ENCODE measurements at places on chromosomes 7 and 10.

GRCh38 chr7:123770378-123770777 lies 21.6 kb upstream of the WASL start:
- DNase-seq = no peak

DNA sequence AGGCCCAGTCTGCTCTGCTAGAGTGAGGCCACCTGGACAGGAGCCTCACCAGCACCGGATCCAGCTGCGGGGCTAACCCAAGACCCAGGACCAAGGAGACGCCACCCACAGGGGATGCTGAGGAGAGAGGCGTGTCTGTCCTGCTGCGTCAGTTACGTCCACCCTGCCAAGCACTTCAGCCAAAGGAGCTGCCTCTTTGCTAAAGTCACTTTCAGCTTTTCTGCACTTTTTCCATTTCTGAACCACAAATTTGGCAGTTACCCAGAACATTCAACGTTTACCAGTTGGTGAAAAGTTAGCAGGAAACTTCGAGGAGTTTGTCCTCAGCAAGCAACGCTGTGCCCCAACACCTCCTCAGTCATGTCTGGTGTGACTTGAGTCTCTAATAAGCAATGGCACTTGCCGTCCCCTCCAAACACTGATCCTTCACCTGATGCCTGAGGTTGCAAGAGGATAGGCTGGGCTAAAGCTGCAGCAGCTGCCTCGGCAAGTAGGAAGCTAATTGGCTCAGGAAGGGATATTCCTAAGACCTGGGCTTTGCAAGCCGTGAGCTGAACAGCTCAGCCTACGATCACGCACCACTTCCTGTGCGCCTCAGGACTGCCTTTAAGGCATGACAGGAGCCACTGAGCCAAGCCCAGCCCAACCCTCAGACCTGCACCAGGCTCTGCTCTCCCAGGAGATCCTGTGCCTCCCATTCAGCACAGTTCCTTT lies 40.1 kb downstream of the KCNH2 start:
- no peak for DNase-seq

GRCh38 chr10:119283818-119284217 lies 76.4 kb downstream of the GRK5 start:
- DNase-seq = no peak

DNA sequence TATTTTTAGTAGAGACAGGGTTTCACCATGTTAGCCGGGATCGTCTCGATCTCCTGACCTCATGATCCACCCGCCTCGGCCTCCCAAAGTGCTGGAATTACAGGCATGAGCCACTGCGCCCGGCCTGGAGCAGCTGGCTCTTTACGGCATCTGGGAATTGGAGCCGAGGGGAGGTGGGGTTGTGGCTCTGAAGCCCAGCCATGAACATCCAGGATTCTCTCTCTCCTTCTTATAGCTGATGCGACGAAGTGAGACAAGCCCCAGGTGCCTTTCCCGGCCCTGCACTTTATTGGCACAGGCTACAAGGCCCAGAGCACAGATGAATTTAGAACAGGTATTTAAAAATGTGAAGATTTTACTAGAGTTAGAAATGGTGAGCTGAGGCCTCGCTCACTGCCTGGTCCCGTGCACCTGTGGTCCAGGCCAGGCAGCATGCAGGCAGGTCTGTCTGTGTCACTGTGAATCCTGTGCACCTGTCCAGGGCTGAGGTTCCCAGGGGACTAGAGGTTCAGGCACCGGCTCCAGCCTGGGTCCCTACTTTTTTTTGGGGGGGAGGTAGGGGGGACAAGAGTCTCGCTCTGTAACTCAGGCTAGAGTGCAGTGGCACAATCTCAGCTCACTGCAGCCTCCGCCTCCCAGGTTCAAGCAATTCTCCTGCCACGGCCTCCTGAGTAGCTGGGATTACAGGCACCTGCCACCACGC lies 379.7 kb upstream of the FOXK1 start:
- DNase-seq = no peak

DNA sequence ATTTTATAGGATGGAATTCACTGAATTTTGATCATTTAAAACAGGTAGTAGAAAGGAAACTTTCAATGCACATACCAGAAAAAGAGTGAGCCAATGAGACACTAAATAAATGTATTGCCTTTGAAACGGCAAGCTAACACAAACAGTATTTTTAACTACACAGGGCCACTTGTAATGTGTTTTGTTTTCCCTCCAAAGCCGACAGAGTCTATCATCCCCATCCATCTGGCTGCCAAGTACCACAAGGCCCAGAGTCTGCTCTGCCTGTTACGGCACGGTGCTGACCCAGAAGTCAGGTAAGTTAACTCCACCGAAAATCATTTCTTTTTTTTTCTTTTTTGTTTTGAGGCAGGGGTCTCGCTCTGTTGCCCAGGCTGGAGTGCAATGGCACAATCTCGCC lies 1.5 kb downstream of the ANKRD61 start:
- no peak for DNase-seq

DNA sequence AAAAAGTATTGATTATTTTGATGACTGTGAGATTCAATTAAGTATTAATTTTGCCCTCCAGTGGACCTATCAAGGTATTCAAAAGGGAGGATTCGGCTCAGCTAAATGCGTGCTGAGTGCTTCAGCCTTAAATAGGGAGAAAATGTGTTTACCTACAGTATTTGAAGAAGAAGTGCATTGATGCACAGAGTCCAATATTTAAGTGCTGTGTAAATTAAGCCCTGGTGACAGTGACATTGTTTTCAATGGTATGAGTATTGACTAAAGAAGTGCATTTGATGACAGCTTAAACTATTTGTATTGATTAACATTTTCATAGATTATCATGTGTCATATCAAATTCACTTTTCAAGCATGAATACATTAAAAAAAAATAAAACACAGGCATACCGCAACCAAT lies 106.6 kb downstream of the POU6F2 start:
- no peak for DNase-seq

GRCh38 chr10:26331371-26331770 lies 106.8 kb upstream of the APBB1IP start:
- DNase-seq = no peak

- DNase-seq = no peak
Measured at GRCh38 chr10:106500041-106500924, 664.2 kb downstream of the SORCS1 start.

GRCh38 chr10:48804740-48805182 lies 120.1 kb downstream of the WDFY4 start:
- peak; percentile 24 for DNase-seq

- no peak for DNase-seq
Measured at GRCh38 chr7:134910968-134911367, 75.3 kb upstream of the AGBL3 start.

DNA sequence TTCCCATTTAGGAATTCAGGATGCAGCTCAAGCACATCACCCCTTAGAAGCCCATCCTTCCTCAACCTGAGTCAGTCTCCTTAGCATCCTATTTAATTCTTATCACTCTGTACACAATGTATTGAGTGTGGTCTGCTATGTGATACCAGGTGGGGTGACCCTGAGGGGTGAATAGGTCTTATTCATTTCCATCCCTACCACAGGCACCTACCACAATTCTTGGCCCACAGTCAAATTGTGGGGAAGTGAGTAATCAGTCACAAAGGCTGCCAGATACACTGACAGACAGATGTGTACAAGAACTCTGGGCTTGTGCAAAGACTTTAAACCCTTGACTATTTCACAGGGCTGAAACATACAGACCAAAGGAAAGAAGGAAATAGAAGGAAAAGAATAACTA lies 560.5 kb downstream of the PARD3 start:
- no peak for DNase-seq

DNA sequence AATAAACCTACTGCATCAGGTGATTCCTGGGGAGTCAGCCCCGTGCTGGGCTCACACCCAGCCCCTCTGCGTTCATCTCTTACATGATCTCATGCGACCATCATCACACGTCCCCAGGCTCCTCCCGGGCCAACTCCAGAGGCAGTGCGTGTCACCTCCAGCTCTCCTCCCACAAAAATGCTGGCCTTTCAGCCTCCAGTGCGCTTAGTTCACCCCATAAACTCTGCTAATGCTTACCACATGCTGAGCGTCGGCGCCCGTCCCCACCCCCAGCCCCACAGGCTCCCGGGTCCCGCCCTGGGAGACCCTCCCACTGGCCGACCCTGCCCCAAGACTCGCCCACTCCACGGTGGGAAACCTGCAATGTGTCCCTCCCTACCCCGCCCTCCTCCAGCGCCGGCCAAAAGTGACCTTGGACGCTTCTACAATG lies 816 bp upstream of the SDK1 start:
- peak; percentile 6 for DNase-seq

DNA sequence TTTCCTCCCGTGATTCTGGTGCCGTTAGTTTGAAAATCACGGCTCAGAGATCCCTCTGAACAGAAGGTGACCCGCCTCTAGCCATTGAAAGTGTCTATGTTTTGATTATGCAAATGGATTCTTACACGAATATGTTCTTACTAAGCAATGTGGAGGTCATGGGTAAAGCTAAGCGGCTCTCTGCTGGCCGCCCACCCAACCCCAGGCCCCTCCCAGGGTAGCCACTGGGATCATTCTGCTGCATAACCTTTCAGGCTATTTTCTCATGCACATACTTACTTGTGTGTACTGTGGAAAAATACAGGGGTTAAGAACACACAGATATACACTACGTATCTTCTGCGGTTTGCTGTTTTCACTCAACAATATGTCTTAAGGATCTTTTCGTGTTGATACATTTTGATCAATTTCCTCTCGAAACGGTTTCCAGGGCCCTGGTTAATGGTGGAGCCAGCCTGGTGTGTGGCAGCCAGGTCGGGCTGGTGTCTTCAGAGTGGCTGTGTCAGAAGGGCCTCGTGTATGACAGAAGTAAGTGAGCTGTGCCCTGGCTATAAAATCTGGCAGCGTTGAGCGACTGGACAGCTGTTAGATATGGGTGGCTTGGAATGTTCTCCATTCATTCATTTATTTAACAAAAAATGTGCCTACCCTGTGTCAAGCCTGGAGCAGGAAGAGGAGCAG lies 29.9 kb downstream of the ZNF783 start:
- no peak for DNase-seq

Measured in globus pallidus (tissue), 1 donor.